T-cell (primary cell): ENCODE measurements at places on chromosomes 1 and 21. TPM values are rescaled to one million over a fixed set of nuclear protein-coding genes. Genes with fewer than 3 reads are reported as not detected.

- no peaks in the 10 kb centered on the region for H3K27me3 ChIP-seq
- H3K27ac ChIP-seq: no peak overlapping the region
- H3K4me3 ChIP-seq: no peak overlapping the region
- H3K36me3 ChIP-seq: no peaks in the 10 kb centered on the region
- H3K4me1 ChIP-seq: no peaks in the 10 kb centered on the region
Measured at GRCh38 chr1:14646973-14647372, 48.5 kb downstream of the KAZN start.

GRCh38 chr1:36156329-36157114, 562 bp downstream of the MAP7D1 start:
- H3K4me3 ChIP-seq: peak overlapping the region; percentile 70
- peak overlapping the region; percentile 89 for H3K27ac ChIP-seq
- peak; percentile 23 for DNase-seq
- H3K4me1 ChIP-seq: peaks cover 79% of the 10 kb centered on the region
- no peaks in the 10 kb centered on the region for H3K27me3 ChIP-seq
- no peaks in the 10 kb centered on the region for H3K36me3 ChIP-seq

DNA sequence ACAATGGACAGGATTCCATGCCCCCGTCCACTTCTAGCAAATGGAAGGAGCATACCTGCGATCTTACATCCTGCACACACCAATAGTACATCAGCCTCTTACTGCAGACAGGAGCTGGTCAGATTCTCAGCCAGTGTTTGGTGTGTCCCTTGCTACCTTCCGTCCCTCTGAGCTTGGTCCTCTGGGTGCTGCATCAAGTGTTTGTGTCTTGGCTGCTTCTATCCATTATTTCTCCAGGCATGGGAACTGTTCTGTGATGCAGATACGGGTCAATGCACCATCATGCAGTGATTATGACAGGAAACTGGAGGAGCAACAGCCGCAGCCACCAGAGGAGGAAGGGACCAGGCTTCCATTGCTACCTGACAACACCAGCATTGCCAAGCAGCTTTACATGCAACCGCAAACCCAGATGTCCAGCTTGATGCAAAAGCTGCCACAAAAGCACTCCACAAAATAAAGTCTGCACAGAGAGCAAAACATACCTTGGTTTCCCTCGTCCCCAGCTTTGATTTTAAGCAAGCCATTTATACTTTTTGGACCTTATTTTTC, 21.9 kb upstream of the OVAAL start:
- no peaks in the 10 kb centered on the region for H3K27me3 ChIP-seq
- no peak overlapping the region for H3K4me3 ChIP-seq
- no peaks in the 10 kb centered on the region for H3K36me3 ChIP-seq

DNA sequence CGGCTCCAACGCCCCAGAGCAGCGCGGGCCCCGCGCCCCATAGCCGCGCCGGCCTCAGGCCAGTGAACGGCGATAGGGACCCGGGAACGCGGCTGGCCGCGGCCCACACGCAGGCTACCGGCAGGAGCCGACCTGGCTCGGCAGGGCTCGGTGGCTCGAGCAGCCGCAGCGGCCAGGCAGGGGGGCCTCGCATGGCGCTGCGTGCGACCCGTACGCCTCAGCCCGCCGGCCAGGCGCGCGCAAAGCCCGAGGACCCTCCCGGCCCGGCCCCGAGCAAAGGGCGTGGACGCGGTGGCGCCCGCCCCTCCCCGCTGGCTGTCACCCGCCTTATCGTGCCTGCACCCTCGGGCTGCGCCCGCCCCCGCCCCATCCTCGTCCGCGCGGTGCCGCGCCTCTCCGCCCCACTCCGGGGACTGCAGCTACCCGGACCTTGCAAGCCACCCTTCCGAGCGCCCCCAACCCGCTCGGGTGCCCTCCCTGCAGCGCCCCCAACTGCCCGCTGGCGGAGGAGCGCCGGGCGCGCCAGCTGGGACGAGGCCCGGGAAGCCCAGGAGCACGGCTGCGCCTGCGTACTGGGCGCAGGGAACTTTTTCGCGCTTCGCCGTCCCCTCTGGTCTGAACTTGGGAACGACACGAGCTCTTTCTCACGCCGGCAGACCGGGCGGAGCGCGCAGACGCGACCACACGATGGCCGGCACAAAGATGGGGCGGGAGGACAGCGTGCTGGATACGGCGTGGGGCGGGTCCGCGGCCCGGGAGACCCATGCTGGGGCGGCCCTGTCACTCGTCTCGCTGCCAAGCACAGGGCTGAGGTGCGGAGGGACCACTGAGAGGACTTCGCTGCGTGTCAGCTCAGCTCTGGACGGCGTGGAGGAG, at the start of gene ABCB10:
Gene ABCB10 (minus strand): TSS at position 248 of the 876 bp plus-strand sequence. CDS start 55 bp downstream, at position 193.
- DNase-seq: peak; percentile 59
- H3K4me1 ChIP-seq: peaks cover 34% of the 10 kb centered on the region
- H3K27ac ChIP-seq: peak within 1 kb of the TSS; percentile 58
- no peaks in the 10 kb centered on the region for H3K27me3 ChIP-seq
- no peaks in the 10 kb centered on the region for H3K36me3 ChIP-seq
- peak within 1 kb of the TSS; percentile 58 for H3K4me3 ChIP-seq

DNA sequence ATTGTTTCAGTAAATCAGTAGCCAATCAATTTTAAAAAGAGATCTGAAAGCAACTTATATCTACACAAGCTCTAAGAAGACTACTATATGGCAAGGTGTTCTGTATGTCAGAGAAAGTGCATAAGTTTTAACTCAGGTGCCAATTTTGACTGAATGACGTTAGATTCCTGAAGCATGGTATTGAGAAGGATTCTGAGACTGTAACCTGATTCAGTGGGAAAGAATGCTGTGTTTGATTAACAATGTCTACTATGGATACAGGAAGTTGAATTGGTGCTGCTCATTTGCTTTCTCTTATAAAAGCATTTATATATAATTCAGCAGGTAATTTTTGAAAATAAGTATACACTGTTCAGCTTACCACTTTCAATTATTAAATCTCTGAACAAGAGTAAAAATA, 156.3 kb downstream of the PAPPA2 start:
- H3K27ac ChIP-seq: no peak overlapping the region
- no peak overlapping the region for H3K4me3 ChIP-seq
- DNase-seq: no peak
- H3K36me3 ChIP-seq: no peaks in the 10 kb centered on the region
- no peaks in the 10 kb centered on the region for H3K27me3 ChIP-seq
- H3K4me1 ChIP-seq: no peaks in the 10 kb centered on the region

GRCh38 chr1:203592156-203592555, 34.5 kb upstream of the ATP2B4 start:
- peaks cover 7% of the 10 kb centered on the region for H3K4me1 ChIP-seq
- no peak overlapping the region for H3K27ac ChIP-seq
- H3K4me3 ChIP-seq: no peak overlapping the region
- no peaks in the 10 kb centered on the region for H3K27me3 ChIP-seq
- H3K36me3 ChIP-seq: no peaks in the 10 kb centered on the region
- DNase-seq: no peak

GRCh38 chr21:43867332-43867703, 2.3 kb downstream of the AGPAT3 start:
- no peaks in the 10 kb centered on the region for H3K27me3 ChIP-seq
- peaks cover 7% of the 10 kb centered on the region for H3K4me1 ChIP-seq
- peak overlapping the region; percentile 57 for H3K4me3 ChIP-seq
- DNase-seq: no peak

- no peak overlapping the region for H3K27ac ChIP-seq
- H3K4me3 ChIP-seq: no peak overlapping the region
- H3K4me1 ChIP-seq: peaks cover 35% of the 10 kb centered on the region
- no peak for DNase-seq
- H3K36me3 ChIP-seq: no peaks in the 10 kb centered on the region
- H3K27me3 ChIP-seq: no peaks in the 10 kb centered on the region
Measured at GRCh38 chr1:39189592-39190041, 14.9 kb upstream of the MACF1 start.

DNA sequence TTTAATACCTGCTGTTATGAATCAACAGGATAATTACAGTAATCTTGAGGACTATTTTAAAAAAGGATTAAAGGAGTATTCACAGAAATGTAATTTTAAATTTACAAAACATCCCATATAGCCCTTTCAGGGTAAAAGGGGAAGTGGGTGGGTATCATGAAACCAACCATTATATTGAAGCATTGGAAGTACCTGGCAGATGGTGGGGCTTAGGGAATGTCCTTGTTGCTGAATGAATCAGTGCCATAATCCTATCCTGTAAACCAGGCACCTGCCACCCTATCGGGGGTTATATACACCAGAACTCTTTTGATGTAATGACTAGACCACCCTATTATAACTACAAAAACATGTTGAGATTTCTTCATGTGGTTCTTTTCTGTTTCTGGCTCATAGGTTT, 30.4 kb downstream of the CDC14A start:
- DNase-seq: no peak
- peaks cover 34% of the 10 kb centered on the region for H3K4me1 ChIP-seq
- no peaks in the 10 kb centered on the region for H3K27me3 ChIP-seq
- H3K4me3 ChIP-seq: no peak overlapping the region
- no peaks in the 10 kb centered on the region for H3K36me3 ChIP-seq

DNA sequence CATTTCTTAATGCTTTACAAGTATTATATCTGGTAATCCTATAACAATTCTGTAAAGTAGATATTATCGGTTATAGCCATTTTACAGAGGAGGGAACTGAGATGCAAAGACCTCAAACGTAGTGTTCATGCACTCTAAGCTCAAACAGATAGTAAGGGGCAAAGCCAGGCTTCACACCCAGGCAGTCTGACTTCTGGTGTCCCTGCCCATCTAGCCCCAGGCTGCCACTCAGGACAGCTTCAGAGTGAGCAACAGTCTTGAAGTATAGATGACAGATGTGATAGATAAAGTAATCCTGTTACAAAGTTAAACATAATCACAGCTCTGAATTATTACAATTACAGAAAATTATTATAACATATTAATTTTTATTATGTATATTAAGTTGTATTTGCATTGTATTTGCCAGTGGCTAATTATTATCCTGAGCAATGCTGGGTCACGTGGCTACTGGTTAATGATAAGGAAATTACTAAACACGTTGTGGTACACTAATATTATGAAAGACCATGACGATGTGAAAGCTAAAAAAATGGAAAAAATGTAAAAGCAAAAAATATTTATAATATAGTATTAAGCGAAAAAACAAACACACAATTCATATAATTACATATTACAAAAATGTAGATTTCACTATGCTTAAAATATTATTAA, 6.1 kb upstream of the TRAF3IP3 start:
- H3K4me3 ChIP-seq: no peak overlapping the region
- no peak overlapping the region for H3K27ac ChIP-seq
- no peaks in the 10 kb centered on the region for H3K27me3 ChIP-seq
- no peaks in the 10 kb centered on the region for H3K36me3 ChIP-seq

Gene ZSWIM5
- total RNA-seq: 2.0 TPM

Gene FMO4
- 2.0 TPM for total RNA-seq
